Right lung (tissue), 10 donors: ENCODE measurements at places on chromosomes 2 and 18.

- no peak for DNase-seq
Observed at GRCh38 chr2:68391099-68391498, 26.0 kb downstream of the PLEK start.

DNA sequence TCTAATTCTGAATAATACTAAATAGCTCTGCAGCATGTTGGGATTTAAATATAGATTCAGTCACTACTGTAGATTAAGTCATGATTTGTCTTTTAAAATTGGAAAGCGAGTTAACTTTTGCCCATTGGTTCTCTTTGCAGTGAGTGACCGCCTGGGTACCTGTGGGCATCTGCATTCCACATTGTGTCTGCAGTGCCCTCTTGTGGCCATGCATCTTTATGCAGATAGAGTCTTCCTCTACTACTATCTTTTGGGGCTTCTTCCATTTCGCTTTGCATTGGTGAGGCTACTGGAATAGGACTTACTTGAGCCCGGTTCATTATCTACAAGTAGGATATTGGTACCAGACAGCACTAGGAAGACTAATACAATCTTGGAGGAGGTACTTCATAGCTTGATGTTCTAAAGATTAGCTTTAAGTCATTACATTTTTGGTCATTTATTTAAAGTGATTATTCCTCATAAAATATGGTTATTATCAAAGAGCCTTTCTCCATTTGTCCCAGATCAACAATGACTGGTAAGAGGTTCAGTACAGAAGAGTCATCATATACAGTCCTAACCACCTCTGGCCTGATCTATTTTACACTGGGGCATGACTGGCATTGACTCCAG, 203.0 kb downstream of the SOCS6 start:
- DNase-seq, result no peak

- no peak for DNase-seq
Observed at GRCh38 chr2:112092286-112093041, 37.4 kb downstream of the TMEM87B start.

GRCh38 chr2:3575534-3576262, 638 bp downstream of the RPS7 start:
- no peak for DNase-seq

DNA sequence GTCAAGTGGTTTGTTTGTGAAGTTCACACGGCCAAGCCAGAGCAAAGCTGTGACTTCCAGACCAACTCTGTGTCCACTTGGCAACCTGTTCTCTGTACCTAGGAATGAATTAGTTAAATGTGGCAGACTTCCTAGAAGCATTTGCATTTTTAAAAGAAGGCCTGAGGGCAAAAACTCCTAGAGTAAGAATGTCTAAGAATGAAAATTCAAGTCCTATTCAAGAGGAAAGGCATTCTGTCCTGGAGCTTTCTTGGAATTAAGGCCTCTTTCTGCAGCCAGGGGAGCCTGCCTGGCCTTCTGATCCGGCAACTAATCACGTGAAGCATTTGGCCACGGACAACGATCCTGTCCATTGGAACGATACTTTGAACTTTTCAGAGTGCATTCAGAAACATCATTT, 155.0 kb downstream of the SETBP1 start:
- DNase-seq, result no peak
